ENCODE measurements at places on chromosomes 7 and 10.
A peak's percentile ranks its signal among the peaks of the same experiment; 100 is the strongest.

- no peak for DNase-seq
Observed at GRCh38 chr10:52436664-52437063, 122.6 kb downstream of the DKK1 start.

- DNase-seq: no peak
Observed at GRCh38 chr10:35208536-35208935, 81.9 kb downstream of the CREM start.

GRCh38 chr7:13276977-13277376 is 589.5 kb downstream of the ARL4A start:
- DNase-seq: no peak

- DNase-seq: no peak
Observed at GRCh38 chr10:109487691-109488090, 435.6 kb downstream of the XPNPEP1 start.

DNA sequence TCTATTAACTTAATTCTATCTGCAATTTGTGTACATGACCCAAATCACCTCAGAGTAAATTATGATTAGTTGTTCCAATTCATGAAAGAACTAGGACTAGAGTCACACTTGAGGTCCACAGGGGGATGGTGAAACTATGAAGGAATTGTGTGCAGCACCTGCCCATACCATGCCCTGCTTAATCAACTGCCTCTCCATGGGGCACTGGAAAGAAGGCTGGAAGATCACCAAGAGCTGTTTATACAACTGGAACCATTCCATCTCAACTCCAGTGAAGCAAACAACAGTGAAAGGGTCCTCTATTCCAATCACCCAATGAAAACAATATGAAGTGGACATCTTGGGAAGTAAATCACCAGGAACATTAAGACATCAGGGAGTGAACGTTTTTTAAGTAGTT is 98.7 kb upstream of the SEMA3D start:
- no peak for DNase-seq

DNA sequence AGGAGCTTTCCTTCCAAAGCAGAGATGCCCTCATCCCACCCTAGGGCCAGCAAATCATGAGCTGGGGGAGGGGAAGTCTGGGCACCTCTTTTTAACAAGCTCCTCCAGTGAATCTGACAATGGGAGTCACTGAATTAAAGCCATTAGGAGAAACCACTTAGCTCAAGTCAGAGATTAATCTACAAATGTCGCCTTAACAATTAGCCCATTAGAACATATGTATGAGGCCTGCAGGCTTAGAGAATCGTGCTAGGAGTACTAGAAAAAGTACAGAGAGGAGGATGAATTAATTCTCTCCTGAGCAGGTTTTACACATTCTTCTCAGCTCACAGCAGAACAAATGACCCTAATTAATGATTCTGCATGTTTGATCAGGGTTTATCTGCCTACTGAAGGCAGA is 381.3 kb downstream of the KCNMA1 start:
- DNase-seq: no peak

GRCh38 chr7:41065663-41066062 is 637.2 kb downstream of the INHBA start:
- no peak for DNase-seq

GRCh38 chr10:109835257-109835656 is 88.1 kb downstream of the XPNPEP1 start:
- DNase-seq: no peak

DNA sequence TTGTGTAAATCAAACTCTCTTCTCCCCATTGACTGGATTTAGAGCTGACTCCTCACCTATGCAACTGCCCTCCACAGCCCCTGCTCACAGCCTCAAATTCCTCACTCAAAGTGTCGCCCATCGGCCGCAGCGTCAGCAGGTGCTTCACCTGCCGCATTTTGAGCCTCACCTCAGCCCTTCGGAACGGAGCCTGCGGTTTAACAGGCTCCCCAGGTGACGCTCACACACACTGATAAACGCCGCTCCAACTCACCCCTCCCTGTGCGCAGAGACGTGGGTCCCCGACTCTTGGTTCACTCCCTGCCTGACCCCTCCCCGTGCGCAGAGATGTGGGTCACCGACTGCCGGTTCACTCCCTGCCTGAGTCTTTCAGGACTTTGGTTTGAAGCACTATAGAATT is 57.1 kb downstream of the CARD11 start:
- DNase-seq: no peak

DNA sequence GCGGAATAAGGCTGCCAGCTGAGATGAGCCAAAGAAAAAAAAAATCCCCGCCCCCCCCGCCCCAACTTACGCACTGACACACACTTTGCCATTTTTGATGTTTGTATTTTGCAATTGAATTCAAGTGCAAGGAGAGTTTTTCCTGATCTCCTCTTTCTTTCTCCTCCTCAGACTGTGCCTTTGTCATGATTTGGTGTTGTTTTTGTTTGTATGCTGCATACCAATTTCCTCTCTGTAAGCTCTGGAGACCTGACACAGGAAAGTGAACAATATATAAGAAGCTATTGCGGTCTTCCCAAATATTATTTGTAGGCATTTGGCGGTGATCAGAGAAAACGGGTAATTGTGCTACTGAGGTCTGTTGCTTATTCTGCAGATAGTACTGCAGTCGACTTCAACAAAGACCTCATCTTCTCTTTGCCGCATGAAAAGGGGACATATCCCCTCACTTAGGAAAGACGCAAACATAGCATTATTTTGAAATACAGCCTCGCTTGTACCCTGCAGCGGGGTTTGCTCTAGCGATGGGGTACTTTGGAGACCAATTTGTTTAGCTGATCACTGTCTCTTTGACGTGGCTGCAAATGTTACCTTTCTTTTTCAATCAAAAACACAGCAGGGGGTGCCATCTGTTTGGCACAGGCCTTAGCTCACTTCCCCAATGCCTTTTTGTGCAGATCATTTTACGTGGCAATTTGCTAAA is 206.6 kb downstream of the SKAP2 start:
- DNase-seq: no peak

- no peak for DNase-seq
Observed at GRCh38 chr10:97577701-97578100, 5.1 kb downstream of the ANKRD2 start.

DNA sequence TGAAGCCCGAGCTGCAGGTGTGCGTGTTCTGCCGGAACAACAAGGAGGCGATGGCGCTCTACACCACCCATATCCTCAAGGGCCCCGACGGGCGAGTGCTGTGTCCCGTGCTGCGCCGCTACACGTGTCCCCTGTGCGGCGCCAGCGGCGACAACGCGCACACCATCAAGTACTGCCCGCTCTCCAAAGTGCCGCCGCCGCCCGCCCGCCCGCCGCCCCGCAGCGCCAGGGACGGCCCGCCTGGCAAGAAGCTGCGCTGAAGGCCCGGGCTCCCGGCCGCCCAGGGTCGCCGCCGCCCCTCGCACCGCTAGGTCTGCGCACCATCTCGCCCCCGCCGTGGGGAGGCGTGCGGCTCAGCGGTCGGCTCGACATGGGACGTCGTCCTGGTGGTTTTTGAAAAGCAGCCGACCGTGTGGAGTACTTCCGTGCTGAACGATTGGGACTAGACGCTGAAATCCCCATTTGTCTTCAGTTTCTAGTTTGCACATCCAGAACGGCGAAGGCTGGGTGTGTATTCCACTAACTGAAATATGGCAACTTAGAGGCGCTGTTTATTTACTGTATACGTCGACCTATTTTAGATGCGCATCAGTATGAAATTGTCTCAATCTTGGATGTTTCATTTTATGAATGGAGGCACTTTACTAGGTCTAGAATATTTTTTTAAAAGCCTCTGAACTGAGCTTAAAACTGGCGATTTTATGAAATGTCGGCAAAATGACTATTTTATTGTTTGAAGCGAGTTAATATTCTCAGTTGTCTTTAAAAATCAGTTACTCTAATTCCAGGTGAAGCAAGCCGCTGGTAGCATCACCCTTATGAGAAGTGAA is 1.1 kb downstream of the NANOS1 start:
- DNase-seq: no peak

DNA sequence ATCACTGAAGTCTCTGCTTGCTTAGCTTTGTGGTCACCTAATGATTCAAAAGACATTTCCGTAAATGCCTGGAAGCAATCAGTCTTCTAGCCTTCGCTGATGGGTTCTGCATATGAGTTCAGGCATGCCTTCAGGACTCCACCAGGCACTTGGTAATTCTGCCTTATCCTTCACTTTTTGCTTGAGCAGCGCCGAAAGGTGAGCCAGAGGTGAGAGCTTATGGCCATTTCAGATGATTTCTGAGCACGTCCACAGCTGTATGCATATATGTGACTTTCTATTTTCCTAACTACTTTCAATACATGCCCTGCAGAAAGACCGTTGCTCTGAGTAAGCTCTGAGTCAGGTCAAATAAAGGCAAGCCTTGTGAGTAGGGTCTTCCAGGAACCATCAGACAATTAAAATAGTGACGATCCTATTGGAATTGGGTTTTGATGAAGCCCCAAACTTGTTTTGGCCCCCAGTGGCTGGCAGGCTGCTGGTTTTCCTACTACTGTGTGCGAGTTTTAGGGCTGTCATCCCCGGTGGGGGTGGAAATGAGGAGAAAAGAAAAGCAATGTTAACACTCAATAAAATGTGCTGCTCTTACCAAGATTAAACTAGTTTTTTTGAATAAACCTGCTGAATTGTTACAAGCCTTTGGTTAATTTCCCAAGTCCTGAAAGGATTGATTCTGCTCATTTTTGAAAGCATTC is 154.4 kb upstream of the AKR1E2 start:
- no peak for DNase-seq

DNA sequence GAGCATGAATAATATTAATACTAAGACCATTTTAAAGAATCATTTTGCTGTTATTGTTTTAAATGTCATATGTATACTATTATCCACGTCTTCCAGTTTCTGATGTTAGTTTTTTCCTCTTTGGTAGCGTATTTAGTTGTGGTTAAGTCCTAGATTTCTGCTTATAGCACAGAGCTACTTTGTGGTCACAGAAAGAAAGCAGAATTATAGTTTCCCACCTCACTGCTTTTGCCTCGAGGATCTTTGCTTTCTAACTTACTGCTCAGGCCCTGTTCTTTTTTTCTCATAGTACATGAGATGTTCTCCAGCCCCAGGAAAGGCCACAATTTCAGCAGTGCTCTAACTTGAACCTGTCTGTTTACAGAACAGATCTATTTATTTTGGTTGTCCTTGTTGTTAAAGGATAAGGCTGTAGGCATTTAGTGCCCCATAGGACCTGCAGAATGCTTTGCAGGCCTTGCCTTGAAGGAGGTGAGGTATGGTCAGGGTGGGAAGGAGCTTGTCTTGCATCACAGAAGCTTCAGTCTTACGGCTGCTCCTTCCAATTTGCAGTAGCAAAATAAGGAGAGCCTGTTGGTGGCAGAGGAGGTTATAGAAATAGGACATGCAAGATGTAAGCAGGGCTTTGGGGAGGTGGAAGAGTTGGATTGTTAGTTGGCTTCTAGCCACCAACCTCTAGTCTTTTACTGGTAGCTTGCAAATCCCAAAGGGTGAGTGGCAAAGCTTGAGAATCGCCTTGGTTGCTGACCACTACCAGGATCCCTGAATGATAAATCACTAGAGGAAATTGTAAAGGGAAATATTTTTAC is 129.1 kb downstream of the LRRC4 start:
- DNase-seq: no peak

DNA sequence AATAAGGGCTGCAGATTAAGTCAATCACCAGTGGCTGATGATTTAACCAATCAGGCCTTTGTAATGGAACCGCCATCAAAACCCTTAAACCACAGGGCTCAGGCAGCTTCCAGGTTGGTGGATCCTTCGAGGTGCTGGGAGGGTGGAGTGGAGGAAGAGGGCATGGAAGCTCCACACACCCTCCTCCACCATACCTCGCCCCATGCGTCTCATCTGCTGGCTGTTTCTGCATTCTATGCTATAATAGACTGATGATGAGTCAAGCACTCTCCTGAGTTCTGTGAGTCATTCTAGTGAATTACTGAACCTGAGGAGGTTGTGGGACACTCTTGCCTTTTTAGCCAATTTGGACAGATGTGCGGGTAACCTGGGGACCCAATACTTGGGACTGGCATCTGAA is 43.9 kb downstream of the CHST15 start:
- no peak for DNase-seq

DNA sequence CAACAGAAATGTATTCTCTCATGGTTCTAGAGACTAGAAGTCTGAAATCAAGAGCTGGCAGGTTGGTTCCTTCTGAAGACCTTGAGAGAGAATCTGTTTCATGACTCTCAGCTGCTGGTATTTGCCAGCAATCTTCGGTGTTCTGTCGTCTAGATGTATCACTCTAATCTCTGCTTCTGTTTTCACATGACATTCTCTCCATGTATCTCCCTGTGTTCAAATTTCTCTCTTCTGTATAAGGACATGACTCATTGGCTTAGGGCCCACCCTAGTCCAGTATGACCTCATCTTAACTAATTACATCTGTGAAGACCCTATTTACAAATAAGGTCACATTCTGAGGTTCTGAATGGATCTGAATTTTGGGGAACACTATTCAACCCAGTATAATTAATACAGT is 82.3 kb downstream of the ANKRD7 start:
- peak; percentile 27 for DNase-seq

- DNase-seq: no peak
Observed at GRCh38 chr10:14014423-14014822, 316.3 kb downstream of the FRMD4A start.

GRCh38 chr7:100688326-100688860 is 5.7 kb downstream of the GIGYF1 start:
- no peak for DNase-seq

DNA sequence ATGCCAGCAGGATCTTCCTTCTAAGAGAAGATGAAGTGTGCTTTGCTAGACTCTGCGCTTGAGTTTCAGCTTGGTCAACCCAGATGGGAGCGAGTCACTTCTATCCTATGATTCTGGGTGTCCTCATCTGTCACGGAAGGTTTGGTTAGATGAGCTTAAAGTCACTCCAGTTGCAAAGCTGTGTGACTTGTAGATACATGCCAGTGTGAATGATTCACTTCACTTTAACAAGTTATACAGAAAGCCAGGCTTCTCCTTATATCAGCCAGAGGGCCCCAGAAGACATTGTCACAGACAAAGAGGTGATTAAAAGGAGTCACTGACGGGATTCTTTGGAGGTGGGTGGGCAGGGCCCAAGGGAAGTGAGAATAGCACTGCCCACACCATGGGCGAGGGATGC is 122.6 kb upstream of the PFKP start:
- DNase-seq: no peak

GRCh38 chr7:128351296-128352152 is 7.8 kb upstream of the RBM28 start:
- DNase-seq: no peak

DNA sequence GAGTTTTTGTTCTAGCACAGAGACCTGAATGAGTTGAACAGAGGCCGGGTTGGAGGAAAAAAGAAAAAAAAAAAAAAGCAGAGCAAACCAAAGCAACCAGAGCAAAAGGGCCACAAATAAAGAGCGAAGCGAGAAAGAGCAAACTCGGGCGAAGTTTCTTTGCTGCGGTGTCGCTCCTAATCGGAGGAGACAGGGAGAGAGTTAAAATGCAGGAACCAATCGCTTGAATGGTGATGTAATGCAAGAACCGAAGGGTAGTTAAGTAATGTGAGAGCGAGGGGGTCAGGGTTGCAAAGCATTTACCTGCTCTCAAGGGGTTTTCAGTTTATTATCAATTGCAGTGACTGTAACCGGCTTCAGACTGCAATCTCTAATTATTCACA is 271.7 kb downstream of the TRIL start:
- DNase-seq: peak; percentile 58

- DNase-seq: no peak
Observed at GRCh38 chr10:20355011-20355410, 538.8 kb downstream of the PLXDC2 start.
